Smooth muscle cell of the brain vasculature (primary cell): ENCODE measurements at places on chromosomes 6 and 20.

DNA sequence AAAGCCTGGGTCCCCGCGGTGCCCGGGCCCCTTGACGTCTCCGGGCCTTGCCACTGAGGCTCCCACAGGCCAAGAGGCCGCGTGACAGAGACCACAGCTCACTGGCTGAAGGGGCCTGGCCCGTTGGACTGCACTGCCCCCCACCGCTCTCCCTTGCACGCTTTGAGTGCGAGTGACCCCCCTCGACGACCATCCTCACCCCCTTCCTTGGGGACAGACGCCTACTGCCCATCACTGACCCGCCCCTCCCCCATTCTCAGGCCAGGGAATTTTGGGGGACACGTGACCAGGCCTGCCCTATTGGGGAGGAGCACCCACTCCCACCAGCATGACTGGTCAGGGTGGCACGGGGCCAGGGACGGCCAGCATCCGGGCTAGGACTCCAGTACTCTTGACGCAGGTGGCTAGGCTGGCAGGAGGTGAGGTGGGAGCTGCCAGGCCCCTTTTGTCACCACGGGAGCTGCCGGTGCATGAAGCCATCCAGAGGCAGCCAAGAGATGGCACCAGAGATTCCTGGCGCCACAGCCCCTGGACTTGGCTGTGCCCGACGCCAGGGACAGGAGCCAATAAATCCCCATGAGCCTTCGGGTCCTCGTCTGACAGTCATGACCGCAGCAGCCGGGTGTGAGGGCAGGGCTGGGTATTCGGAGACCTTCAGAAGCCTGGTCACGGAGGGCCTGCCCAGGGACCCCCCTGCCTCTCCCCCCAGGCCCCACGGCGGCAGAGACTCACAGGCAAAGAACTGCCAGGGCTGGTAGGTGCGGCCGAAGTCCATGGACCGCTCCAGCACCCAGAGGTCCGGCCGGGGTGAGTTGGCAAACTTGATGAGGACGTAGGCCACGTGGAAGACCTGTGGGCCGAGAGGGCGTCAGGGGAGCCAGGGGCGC is 14.5 kb downstream of the LAMA5 start:
- DNase-seq = no peak

DNA sequence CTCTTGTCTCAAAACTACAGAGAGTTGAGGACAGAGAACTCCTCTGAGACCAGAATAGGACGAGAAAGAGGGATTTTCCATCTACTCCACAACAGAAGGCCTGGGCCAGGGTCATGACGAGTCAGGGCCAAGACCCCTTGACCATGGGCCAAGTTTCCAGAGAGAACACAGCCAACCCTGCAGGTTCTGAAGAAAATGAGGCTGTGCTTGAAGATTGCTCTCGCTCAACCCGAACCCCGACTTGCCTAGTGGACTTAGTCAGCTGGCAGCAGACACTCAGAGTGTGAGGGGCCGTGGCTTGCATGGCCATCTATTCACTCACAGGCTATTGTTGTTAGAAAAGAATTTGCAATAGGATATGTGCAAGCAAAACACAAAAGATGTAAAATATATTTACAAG is 54.5 kb downstream of the TMEM242 start:
- DNase-seq = no peak

DNA sequence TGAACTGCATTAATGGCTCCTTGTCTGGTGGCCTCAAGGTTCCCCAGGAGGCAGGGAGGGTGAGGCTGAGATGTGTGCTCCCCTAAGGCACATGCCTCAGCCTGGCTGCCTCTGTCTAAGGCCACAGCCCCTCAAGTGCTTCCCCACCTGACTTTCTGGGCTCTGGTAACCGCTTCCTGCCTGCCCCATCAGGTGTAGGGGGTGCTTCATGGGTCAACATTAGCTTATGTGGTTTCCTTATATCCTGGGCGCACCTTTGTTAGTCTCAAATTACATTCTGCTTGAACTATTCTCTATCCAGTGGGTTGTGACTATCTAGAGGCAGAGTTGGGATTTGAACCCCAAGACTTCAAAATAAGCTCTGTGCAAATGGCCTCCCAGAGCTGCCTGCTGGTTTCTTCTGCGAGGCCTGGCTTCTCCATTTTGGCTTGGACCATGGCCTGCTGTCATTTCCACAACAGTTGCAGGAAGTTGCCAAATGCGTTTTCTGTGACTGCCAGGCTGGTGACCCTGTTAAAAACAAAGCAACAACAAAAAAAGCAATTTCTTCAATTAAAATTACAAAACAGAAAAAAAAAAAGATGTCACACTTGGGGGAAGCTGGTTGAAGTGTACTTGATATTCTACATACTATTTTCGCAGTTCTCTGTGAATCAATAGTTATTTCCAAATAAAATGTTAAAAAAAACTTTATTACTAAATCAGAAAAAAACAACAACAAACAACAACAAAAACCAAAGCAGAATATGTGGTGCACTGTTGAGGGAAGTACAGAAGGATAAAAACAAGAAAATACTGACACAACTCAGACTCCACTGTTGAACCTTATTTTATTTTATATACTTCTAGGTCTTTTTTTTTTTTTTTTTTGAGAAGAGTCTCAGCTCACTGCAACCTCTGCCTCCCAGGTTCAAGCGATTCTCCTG is 20.0 kb upstream of the ZNFX1 start:
- DNase-seq = no peak

DNA sequence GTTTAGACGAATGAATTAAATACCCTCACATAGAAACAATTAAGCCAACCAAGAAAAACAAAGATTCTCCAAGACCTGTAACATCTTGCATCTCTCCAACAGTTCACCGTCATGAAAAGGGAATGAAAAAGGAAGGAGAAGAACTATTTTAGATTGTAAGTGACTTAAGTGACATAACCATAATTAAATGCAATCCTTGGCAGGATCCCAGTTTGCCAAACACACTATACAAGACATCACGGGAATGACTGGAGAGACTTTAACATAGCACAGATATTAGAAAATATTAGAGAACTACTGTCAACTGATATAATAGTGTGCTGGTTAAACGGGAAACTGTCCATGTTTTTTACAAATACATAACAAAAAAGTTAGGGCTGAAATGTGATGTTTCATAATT is 22.2 kb downstream of the EPB41L2 start:
- DNase-seq = no peak

GRCh38 chr6:168045141-168045691 is 33.8 kb downstream of the FRMD1 start:
- DNase-seq = no peak

DNA sequence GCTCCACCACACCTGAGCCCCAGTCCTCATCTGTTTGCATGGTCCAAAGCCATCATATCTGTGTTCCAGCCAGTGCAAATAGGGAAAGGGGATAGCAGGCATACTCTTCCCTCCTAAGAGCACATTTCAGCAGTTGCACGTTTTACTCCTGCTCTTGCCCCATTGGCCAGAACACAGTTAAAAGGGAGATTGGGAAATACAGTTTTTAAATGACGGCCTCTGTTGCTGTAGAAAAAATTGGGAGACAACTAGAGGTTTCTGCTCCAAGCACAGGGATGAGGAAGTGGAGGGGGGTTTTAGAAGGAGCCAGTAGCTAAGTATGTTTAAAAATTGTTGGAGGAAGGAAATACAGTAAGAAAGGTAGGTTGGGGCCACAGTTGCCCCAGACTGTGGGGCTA is 14.6 kb upstream of the STK35 start:
- DNase-seq = no peak
